ENCODE measurements at places on chromosomes 11 and 22. TPM values are rescaled to one million over a fixed set of nuclear protein-coding genes. Genes with fewer than 3 reads are reported as not detected.

Gene USH1C
- not detected for total RNA-seq

Gene HEPN1
- total RNA-seq = not detected

Gene SLC35E4
- total RNA-seq = 7.5 TPM

Gene SLC22A8
- not detected for total RNA-seq

Gene SMPD1
- 4.9 TPM for total RNA-seq

Gene XRCC6
- total RNA-seq = 240 TPM

Gene SPON1
- total RNA-seq = not detected

Gene PLA2G6
- total RNA-seq = 9.3 TPM

Measured in nasal cavity respiratory epithelium epithelial cell of viscerocranial mucosa (primary cell).